Hematopoietic multipotent progenitor cell (in vitro differentiated cells): ENCODE measurements at places on chromosomes 5 and 9.

- DNase-seq, result no peak
Measured at GRCh38 chr9:116209414-116210116, 56.0 kb downstream of the PAPPA start.

DNA sequence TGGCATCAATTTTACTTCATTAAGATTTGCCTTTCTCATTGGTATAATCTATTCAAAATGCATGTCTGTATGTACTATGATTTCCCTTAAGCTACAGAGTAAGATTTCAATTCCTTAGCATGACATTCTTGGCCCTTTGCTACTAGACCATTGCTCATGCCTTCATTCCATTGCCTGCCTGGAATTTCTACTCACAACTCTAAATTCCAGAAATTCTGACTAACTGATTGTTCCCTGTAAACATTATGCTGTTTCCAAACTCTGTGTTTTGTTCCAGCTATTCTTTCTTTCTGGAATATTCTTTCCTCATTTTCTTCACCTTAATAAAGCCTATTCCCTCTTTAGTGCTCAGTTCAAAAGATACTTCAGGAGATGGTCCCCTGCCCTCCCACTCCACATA is 568.8 kb upstream of the SEMA6A start:
- no peak for DNase-seq

GRCh38 chr5:132209131-132209530 is 18.5 kb downstream of the P4HA2 start:
- DNase-seq, result peak; percentile 39

GRCh38 chr5:73032635-73033034 is 76.8 kb downstream of the FCHO2 start:
- DNase-seq, result no peak

GRCh38 chr9:73152543-73152844 is 829 bp downstream of the ANXA1 start:
- no peak for DNase-seq

DNA sequence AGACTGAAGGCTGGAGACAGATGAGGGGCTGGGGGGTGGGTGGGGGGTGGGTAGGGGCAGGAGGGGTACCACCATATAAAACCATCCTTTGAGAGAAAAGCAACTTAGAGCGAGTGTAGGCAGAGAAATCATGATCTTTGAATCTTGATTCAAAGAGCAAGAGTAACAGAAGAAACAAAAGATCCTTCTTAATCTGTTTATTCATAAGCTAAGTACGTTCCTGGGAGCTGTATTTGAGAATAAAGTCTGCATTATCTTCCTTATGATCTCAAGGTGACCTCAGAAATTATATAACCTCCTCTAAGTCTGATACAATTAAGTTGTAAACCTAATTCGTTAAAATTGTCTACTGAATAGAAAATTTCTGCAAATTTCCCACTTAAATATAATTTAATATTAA is 558.8 kb downstream of the NR2F1-AS1 start:
- no peak for DNase-seq

DNA sequence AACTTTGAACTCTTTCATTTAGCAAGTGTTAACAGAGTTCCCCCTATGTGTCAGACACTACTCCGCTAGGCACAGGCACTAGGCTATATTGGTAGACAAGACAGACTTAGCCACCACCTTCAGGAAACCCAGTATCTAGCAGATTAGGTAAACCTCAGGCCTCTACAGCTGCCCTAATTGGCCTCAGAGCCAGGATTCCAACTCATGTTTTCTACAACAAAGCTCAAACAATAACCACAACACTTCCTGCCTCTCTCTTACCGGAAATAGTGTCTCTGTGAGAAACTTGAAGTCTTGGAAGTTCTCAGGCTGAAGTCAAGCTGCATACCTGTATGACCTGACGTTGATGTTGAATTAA is 116.6 kb upstream of the SLC44A1 start:
- DNase-seq, result peak; percentile 86

- DNase-seq, result no peak
Measured at GRCh38 chr9:101465326-101465915, 29.8 kb upstream of the ALDOB start.

- DNase-seq, result no peak
Measured at GRCh38 chr5:43685252-43685950, 82.4 kb downstream of the NNT start.

- DNase-seq, result no peak
Measured at GRCh38 chr9:23850690-23851629, 24.9 kb upstream of the ELAVL2 start.

DNA sequence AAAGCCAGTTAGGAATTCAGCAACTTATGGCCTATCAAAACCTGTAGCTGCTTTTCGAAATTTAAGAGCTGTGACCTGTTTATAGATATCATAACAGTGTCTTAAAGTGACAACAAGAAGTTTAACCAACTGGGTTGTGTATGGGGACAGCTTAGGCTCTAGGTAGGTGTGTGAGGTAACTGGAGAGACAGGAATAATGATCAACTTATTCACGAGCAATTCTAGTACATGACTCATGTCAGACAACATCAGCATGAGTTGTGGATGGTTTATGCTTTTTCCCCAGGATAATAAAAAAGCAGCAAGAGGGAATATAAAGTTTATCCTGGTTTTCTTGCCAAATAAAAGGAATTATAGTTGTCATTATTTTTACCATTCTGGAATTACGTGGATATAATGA is 88.6 kb downstream of the GDNF start:
- no peak for DNase-seq

DNA sequence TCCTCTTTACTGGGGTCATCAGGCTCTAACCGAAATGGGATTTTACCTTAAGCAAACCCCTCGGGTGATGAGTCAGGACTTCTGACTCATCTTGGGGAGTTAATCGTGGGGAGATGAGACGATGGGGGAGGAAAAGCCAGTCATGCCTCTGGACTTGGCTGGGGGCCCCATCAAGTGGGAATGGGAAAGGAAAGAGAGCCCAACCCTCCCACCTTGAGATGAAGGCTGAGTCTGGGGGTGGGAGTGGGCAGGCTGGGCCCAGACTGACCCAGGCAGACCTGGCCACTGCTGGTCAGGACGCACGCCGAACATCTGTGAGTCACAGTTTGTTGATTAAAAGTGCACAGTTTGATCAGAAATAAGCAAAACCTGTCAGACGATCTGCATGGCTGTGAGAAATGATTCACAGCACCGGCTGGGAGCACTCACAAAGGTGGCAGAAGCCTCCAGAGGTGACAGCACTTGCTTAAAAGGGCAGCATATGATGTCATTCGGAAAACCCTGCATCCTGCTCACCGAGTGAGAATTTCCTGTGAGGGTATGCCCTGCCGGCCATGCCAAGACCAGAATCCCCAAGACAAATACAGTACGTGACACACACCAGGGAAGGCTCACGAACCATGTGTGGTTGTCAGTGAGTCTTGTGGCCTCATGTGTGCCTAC is 50.0 kb upstream of the SLC25A51 start:
- no peak for DNase-seq

GRCh38 chr5:107997338-107997980 is 326.7 kb upstream of the EFNA5 start:
- no peak for DNase-seq

GRCh38 chr9:93099551-93100275 is 3.7 kb downstream of the CARD19 start:
- no peak for DNase-seq

GRCh38 chr5:4929092-4929655 is 211.0 kb upstream of the ADAMTS16 start:
- DNase-seq, result no peak

- DNase-seq, result no peak
Measured at GRCh38 chr9:7287065-7287464, 512.5 kb downstream of the DMAC1 start.

DNA sequence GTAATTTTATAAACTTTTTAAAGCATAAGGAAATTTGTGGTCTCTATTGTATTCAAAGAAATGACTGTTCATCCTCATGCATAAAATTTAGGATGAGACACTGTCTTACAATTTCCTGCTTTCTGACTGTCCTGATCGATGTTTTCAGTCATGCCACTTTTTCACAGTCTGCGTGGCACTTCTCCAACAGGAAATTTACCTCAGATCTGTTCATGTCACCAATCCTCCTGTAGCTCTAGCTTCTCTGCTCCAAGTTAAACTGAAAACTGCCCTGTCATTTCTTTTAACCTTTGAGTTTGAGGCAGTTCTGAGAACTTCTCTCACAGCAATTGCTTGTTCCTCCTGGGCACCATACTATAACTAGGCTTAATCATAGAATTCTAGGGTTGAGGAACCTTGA is 455.1 kb downstream of the EFNA5 start:
- DNase-seq, result no peak

DNA sequence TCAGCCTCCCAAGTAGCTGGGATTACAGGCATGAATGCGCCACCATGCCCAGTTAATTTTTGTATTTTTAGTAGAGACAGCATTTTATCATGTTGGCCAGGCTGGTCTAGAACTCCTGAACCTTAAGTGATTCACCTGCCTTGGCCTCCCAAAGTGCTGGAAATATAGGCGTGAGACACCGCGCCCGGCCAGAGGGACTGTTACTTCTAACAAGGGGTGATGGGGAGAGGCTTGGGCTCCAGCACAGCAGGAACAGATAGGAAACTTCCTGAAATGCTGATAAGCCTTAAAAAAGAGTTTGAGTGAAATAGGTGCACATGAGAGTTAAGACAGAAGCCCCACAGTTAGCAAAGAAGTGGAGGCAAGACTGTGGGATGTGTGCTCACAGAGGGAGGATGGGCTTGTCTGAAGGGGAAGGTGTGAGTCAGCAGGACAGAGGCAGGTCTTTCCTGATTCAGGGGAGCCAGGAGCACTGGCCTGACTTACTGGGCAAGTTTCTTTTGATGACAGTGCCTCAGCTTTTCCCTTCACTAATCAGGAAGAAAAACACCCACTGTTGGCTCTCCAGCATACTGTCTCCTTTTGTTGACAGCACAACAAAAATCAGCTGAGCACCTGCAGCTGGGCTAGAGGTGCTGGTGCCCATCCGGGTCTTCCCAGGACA is 68.4 kb downstream of the RAD23B start:
- DNase-seq, result no peak

- no peak for DNase-seq
Measured at GRCh38 chr5:169826618-169827017, 153.7 kb downstream of the INSYN2B start.

DNA sequence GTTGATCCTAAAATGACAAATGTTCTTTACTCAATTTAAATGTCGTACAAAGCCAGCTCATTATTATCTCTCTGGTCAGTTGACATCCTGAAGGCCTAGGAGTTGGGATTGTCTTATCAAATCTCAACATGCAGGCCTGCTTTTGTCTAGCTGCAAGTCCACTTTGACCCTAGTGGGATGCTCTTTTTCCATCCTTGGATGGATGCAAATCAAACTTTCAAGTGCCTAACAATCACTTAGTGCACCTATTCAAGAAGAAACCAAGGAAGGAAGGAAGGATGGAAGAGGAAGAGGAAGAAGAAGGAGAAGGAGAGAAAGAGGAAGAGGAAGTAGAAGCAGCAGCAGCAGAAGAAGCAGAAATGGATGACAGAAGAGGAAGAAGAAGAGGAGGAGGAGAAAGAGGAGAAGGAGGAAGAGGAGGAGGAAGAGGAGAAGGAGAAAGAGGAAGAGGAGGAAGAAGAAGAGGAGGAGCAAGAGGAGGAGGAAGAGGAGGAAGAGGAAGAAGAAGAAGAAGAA is 109.6 kb downstream of the PIK3R1 start:
- no peak for DNase-seq

DNA sequence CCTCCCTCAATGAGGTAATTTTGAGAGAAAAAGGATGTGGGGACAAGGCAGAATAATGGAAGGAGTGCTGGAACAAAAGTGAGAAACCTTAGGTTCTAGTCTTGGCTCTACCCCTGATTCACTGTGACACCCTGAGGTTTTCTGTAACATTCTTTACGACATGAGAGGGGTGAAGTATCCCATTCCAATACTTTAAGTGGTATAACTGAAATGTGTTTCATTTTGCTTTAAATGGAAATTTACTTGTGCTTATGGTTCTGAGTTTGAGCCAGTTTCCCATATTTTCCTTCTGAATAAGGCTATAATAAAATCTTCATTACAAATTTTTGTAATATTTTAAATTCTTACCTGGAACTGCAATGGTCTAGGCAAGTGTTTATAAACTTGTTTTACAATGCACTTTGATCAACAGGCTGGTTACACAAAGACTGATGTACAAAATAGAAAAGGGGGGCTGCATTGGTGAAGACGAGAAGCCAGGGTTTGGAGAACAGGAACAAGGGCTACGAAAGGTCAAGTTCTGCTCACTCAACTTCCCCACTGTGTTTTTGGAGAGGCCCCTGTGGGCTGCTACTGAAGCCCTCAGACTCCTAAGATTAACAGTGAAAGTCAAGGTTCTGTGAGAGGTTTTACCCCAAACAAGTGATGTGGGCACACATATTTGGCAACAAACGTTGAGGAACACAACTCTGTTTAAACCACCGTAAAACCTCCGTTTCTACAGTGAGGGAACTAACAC is 171.9 kb upstream of the ELL2 start:
- DNase-seq, result no peak
